T-cell (primary cell): ENCODE measurements at places on chromosomes 4 and X.

GRCh38 chrX:44105228-44105913 lies 132.2 kb upstream of the NDP start:
- DNase-seq, result no peak

- no peak for DNase-seq
Observed at GRCh38 chr4:2558301-2558700, 21.9 kb downstream of the FAM193A start.

DNA sequence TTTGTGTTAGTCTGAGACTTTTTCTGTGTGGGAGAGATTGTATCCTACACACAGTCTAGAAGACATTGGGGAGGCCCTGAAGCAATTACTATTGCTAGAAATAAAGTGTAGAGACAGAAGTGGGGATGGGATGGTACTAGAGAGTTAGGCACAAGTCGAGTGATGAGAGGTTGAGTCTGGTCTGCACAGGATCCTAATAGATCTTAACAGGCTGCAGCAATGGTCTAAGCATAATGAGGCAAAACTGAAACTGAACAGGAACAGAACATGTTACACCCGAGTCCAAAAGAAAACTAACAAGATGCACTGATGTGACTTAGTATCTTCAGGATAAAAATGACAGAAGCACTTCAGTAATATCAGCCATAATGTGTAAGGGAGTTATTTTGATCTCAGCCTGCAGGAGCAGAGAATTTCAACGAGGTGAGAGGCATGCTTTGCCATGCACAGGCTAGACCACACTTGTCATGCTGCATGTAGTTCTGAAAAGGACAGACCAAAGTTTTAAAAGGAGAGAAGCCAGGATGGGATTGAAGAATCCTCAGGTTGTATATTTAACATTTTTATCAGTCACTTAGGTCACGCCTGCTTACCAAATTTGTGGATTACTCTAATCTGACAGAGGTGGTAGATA lies 205.8 kb upstream of the BOD1L1 start:
- no peak for DNase-seq

DNA sequence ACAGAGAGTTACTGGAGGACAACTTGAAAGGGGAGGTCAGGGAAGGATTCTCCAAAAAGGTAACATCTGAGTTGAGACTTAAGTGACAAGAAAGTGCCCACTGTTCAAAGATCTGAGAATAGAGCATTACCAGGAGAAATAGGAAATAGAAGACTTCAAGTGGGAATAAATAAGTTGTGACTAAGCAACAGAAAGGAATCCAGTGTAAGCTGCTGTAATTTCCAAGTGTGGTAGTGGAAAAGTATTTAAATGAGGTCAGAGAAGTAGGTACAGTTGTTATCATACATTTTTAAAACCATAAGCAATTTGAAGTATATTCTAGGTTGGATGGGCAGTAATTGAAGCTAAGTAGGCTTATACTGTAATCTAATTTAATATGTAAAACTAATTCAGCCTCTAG lies 211.9 kb downstream of the FBXO8 start:
- no peak for DNase-seq
